Activated CD4-positive, alpha-beta T cell treated with anti-CD3 and anti-CD28 coated beads for 48 hours (primary cell): ENCODE measurements at places on chromosomes 4 and X.

GRCh38 chr4:109433205-109434006, at the start of gene SEC24B:
Gene SEC24B, plus strand, starts transcription at chr4:109433815. Its CDS starts 55 bp downstream, at chr4:109433870.
- peak; percentile 91 for DNase-seq

- DNase-seq: no peak
These were observed 21.0 kb upstream of the IL13RA2 start for GRCh38 chrX:115038406-115038805.

GRCh38 chr4:186746581-186746980, 22.9 kb upstream of the FAT1 start:
- DNase-seq: no peak

- DNase-seq: no peak
These were observed 85.9 kb downstream of the REPS2 start for GRCh38 chrX:17032351-17032750.

DNA sequence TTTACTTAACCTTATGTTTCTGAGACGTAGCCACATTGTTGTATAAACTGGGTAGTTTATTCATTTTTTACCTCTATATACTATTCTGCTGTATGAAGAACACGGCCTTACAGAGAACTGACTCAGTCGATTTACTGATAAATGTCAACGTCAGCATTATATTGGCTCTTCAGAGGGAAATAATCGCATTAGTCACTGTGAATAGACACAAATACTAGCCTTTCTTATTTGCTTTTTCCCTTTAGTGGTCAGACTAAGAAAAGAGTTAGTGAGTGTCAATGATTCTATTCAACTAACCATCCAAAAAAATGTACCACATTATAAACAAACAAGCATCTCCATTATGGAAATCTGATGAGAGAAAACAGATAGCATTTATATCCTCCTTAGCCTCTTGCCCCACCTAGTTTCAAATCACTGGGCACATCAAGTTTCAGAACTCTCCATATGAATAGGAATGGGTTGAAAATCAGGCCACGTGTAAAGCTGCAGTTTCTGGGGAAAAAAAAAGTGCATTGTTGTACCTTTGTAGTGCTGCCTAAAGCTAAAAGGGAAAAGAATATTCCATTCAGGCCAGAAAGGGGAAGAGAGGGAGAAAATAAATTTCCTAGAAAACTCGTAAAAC, 146.7 kb upstream of the VCX3A start:
- DNase-seq: no peak

DNA sequence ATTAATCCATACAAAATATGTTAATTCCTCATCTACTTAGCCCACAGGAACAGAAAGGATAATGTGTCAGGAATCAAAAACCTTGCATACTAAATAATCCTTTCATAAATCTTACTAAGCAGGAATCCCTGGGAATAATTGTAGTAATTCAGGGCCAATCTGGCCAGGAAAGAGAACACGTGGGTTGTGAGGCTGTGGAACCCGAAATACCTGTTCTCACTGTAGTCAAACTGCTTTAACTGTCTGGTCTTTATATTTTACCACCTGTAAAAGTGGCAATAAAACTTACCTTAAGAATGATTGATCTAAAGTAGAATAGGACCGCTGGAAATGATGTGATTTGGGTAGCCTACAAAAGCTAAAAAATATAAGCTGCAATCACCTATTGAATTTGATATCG, 1620.9 kb downstream of the STIM2 start:
- no peak for DNase-seq

DNA sequence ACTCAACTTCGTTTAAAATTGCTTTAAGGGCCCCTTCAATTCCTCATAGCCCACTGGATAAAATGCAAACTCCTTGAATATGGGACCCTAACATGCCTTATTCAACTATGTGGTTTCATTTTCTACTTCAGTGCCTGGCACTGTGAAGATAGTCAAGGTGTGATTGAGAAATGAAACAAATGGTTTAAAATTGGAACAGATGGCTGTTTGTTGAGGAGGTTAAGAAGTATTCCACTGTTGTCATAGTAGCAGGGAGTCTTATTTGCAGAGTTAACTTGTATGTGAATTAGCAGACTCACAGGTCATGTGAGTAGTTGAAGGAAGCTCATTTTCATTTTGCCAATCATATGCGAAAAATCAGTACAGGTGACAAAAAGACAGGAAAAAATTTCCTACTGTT, 593.3 kb downstream of the KCTD8 start:
- no peak for DNase-seq
